K562 (cell line): ENCODE measurements at places on chromosomes 6 and 20. TPM values are rescaled to one million over a fixed set of nuclear protein-coding genes. Genes with fewer than 3 reads are reported as not detected.

DNA sequence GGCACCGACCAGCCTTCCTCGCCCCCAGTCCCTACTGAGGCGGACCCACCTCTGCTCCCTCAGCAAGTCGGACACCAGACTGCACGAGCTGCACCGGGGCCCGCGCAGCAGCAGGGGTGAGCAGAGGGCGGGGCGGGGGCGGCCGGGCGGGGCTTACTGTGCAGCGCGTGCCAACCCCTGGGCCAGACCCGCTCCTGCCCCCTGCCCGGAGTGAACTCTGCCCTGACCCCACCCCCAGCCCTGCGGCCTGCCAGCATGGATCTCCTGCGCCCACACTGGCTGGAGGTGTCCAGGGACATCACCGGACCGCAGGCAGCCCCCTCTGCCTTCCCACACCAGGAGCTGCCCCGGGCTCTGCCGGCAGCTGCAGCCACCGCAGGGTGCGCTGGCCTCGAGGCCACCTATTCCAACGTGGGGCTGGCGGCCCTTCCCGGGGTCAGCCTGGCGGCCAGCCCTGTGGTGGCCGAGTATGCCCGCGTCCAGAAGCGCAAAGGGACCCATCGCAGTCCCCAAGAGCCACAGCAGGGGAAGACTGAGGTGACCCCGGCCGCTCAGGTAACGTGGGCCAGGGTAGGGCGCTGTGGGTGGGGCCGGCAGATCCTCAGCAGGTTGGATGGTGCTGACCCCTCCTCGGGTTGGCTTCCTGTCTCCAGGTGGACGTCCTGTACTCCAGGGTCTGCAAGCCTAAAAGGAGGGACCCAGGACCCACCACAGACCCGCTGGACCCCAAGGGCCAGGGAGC, 1.5 kb upstream of the SLC2A4RG start:
- peak; percentile 22 for DNase-seq
- peaks cover 11% of the 10 kb centered on the region for H3K4me1 ChIP-seq
- H3K27ac ChIP-seq = no peak overlapping the region
- H3K36me3 ChIP-seq = peaks cover 60% of the 10 kb centered on the region; the same call in 2 of the 3 replicates

DNA sequence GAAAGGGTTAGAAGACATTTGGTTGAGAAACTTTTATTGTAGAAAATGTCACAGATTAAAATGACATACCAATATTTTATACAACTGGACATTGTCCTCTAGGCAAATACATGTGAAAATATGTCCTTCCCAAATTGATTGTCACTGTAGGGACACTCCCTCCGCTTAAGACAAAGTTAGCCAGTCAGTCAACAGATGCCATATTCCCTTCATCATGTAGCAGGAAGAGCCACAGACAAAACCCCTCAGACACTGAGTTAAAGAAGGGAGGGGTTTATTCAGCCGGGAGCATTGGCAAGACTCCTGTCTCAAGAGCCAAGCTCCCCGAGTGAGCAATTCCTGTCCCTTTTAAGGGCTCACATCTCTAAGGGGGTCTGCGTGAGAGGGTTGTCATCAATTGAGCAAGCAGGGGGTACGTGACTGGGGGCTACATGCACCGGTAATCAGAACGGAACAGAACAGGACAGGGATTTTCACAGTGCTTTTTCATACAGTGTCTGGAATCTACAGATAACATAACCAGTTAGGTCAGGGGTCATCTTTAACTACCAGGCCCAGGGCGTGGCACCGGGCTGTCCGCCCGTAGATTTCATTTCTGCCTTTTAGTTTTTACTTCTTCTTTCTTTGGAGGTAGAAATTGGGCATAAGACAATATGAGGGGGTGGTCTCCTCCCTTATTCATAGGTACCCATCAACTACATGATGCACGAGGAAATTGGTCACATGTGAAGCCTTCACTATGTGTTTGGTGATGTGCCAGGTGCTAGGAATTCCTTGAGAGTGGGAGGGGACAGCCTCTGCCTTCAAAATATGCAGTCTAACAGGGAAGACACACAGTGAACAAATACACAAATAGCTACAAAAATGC, 155.7 kb upstream of the CDYL start:
- peaks cover 25% of the 10 kb centered on the region; the same call in 2 of the 3 replicates for H3K4me1 ChIP-seq
- peak; percentile 73 for DNase-seq
- H3K27ac ChIP-seq = peak overlapping the region; percentile 27; the same call in 1 of the 3 replicates
- H3K27me3 ChIP-seq = peaks cover 12% of the 10 kb centered on the region
- no peak overlapping the region for H3K4me3 ChIP-seq
- no peaks in the 10 kb centered on the region for H3K36me3 ChIP-seq

DNA sequence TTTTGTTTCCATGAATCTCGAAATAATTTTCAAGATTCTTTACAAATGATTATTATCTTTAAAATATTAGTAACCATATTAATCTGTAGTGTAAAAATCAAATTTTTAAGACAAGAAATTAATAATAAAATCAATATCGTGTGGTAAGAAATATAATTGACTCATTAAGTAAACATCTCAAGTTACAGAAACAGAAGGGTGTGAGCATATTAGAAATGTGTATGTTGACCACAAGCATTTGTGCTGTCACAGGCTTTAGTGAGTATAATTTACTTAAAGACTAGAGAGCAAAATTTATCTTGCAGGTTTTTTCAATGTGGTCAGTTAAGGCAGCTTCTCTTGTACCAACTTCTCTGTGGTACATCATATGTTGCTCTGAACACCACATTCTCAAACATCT, 566.5 kb upstream of the IRAK1BP1 start:
- no peak for DNase-seq
- H3K36me3 ChIP-seq = no peaks in the 10 kb centered on the region
- H3K27me3 ChIP-seq = no peaks in the 10 kb centered on the region
- no peak overlapping the region for H3K27ac ChIP-seq
- H3K4me3 ChIP-seq = no peak overlapping the region

DNA sequence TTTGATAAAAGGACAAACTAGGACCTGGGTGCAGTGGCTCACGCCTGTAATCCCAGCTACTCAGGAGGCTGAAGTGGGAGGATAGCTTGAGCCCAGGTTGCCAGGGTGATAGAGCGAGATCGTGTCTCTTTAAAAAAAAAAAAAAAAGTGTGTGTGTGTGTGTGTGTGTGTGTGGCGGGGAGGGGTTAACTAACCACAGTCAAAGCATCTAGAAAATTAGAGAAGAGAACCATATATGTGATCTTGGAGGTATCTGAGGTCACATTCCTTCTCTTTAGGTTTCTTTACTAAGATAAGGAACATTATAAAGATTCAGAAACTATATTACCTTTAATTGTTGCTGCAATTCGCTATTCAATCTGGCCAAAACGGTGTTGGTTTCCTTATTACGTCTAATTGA, 80.9 kb downstream of the REPS1 start:
- H3K36me3 ChIP-seq = peaks cover 30% of the 10 kb centered on the region; the same call in 2 of the 3 replicates
- DNase-seq = no peak
- H3K27me3 ChIP-seq = no peaks in the 10 kb centered on the region
- no peak overlapping the region for H3K4me3 ChIP-seq
- no peaks in the 10 kb centered on the region for H3K4me1 ChIP-seq

DNA sequence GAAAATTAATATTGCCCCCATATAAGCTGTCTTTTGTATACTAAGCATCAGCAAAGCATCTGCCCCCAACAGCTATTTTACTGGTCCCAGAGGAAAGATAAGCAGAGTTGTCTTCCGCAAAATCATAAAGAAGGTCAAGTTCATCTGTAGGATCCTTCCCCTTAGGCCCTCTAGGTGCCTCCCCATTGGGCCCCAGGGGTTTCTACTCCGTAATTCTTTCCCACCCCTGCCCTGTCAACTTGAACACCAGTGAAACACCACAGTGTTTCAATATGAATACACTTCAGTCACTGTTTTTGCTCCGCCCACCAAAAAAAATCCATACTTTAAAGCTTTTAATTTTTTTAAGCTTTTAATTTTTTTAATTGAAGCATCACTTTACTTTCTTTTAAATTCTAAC, 159.2 kb downstream of the ATXN1 start:
- no peak overlapping the region for H3K4me3 ChIP-seq
- H3K27me3 ChIP-seq = peaks cover 11% of the 10 kb centered on the region; the same call in 2 of the 3 replicates
- no peak overlapping the region for H3K27ac ChIP-seq
- no peaks in the 10 kb centered on the region for H3K4me1 ChIP-seq

- H3K4me3 ChIP-seq = no peak overlapping the region
- H3K27ac ChIP-seq = no peak overlapping the region
- DNase-seq = no peak
- H3K36me3 ChIP-seq = peaks cover 61% of the 10 kb centered on the region
- no peaks in the 10 kb centered on the region for H3K27me3 ChIP-seq
Measured at GRCh38 chr6:87667032-87667431, 35.0 kb downstream of the AKIRIN2 start.

DNA sequence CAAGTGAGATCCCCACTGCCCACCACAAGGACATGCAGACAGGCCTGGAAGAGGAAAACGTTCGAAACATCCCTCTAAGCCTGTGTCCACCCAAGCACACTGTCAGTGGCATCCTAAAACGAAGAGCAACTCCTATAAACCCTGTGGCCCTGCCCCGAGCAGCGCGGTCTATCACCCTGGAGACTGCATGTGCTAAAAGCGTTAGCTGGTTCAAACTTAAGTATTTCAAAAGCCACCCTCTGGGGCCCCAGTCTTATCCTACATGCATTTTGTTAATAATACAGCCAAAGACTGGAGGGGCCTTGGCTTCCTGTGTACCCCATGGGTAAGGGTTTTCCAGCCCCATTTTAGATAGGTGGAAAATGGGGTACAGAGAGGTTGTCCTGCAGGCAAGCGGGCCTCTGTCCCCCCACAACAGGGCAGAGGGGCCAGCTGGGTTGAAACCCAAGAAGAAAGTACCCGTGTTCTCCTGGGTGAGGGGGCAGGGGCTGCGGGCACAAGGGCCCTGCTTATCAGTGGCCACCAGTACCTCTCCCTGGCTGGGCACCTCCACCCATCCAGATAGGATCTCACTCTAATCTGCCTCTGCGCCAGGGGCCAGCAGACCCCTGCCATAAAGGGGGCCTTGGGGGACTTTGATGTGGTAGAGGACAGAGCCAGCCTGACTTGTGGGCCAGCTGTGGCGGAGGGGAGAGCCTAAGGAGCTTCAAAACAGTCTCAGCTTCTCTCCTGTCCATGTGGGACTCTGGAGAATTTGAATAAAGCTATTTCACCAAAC, 28.3 kb downstream of the PREX1 start:
- DNase-seq = no peak
- H3K27ac ChIP-seq = no peak overlapping the region
- H3K4me3 ChIP-seq = no peak overlapping the region
- no peaks in the 10 kb centered on the region; the same call in 2 of the 3 replicates for H3K27me3 ChIP-seq
- peaks cover 12% of the 10 kb centered on the region for H3K4me1 ChIP-seq

DNA sequence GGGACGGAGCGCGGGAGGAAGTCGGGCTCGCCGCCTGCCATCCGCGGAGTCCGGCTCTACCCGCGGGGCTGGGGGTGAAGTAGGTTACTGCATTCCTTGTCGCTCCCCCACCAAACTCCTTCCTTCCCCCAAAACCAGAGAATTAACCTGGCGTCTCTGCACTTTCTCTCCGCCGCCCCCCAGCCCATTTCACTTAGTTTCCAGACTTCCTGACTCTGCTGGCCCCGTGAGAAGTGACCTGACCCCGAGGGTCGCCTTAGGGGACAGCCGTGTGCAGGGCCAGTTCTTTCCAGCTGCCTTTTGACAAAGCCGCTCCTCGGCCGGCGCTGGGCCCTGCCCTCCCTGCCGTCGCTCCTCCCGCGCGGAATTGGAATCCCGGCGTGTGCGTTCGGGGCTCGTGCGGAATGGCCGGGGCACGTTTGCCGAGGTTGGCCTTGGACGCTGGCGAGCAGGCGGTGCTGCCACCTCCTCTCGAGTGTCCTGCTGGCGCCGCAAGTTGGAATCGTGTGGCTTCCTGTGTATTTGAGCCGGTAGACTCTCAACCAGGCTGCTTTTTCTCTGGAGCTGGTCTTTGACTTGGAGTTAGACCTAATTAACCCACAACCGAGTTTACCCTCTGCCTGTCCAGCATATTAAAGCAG, 650 bp downstream of the DCBLD1 start:
- H3K4me1 ChIP-seq = peaks cover 8% of the 10 kb centered on the region; the same call in 2 of the 3 replicates
- H3K4me3 ChIP-seq = peak overlapping the region; percentile 76
- no peaks in the 10 kb centered on the region for H3K36me3 ChIP-seq
- H3K27me3 ChIP-seq = peaks cover 7% of the 10 kb centered on the region
- peak overlapping the region; percentile 80 for H3K27ac ChIP-seq

- H3K4me1 ChIP-seq = no peaks in the 10 kb centered on the region
- DNase-seq = no peak
- no peak overlapping the region for H3K27ac ChIP-seq
- H3K36me3 ChIP-seq = no peaks in the 10 kb centered on the region
- no peak overlapping the region for H3K4me3 ChIP-seq
Measured at GRCh38 chr6:134654751-134655150, 295.1 kb downstream of the ALDH8A1 start.

GRCh38 chr6:37019065-37019450, 13.6 kb downstream of the FGD2 start:
- H3K4me3 ChIP-seq = no peak overlapping the region
- H3K27ac ChIP-seq = peak overlapping the region; percentile 25; the same call in 1 of the 3 replicates
- no peaks in the 10 kb centered on the region for H3K36me3 ChIP-seq
- no peaks in the 10 kb centered on the region for H3K27me3 ChIP-seq

- H3K27me3 ChIP-seq = no peaks in the 10 kb centered on the region
- no peaks in the 10 kb centered on the region; the same call in 2 of the 3 replicates for H3K36me3 ChIP-seq
- no peak for DNase-seq
Measured at GRCh38 chr6:4004249-4004648, 74.7 kb downstream of the FAM217A start.

GRCh38 chr6:17475606-17476244, 82.3 kb downstream of the CAP2 start:
- no peaks in the 10 kb centered on the region for H3K4me1 ChIP-seq
- H3K27ac ChIP-seq = no peak overlapping the region
- peaks cover 29% of the 10 kb centered on the region for H3K27me3 ChIP-seq
- no peak for DNase-seq

ZNF334 gene
- total RNA-seq = 0.24 and 0.34 TPM in 2 replicates

TDRD6 gene
- total RNA-seq = 0.11 and 0.22 TPM in 2 replicates

FGD2 gene
- 0.13 TPM in 1 of 2 replicates, not detected in the other for total RNA-seq

TNFRSF6B gene
- total RNA-seq = not detected in 2 replicates

LHFPL5 gene
- total RNA-seq = not detected in 2 replicates

PNLDC1 gene
- total RNA-seq = not detected in 2 replicates

HSPA1L gene
- total RNA-seq = 1.0 and 1.1 TPM in 2 replicates

OPRL1 gene
- 0.22 and 0.33 TPM in 2 replicates for total RNA-seq

NDUFAF5 gene
- total RNA-seq = 27.8 and 33.1 TPM in 2 replicates

BPIFB3 gene
- total RNA-seq = not detected in 2 replicates

MRAP2 gene
- total RNA-seq = 7.4 and 8.7 TPM in 2 replicates

ADISSP gene
- 70.6 and 79.9 TPM in 2 replicates for total RNA-seq
